Cerebellar nuclear complex (tissue), 1 donor: ENCODE measurements at places on chromosomes 2 and 18.

GRCh38 chr2:233482616-233483015 is 84.0 kb downstream of the USP40 start:
- DNase-seq, result no peak

GRCh38 chr18:37395631-37396030 is 170.0 kb downstream of the CELF4 start:
- DNase-seq, result no peak

DNA sequence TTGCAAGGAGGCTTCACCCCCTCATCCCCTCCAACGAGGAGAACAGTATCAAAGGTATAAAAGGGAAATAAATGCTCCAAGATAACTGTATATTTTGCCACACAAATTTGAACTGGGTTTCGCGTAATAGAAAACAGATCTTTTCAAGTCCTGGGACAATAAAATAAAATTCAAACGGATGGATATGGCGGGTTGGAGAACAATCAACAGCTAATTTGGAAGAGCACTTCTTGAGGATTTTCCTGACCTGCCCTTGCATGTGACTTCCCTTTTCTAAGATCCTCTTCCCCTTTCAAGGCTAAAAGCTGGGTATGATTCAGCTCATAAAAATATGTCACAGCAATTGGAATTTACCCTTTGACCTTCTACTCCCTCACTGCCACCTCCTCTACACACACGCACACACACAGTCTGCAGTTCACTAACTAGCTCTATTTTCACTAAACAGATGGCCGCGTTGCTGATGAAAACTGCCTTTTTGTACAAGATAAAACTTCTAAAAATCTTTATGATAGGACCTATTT is 386.9 kb downstream of the FIGN start:
- DNase-seq, result no peak

GRCh38 chr2:241314226-241315092 is 1.0 kb downstream of the HDLBP start:
- DNase-seq, result no peak

DNA sequence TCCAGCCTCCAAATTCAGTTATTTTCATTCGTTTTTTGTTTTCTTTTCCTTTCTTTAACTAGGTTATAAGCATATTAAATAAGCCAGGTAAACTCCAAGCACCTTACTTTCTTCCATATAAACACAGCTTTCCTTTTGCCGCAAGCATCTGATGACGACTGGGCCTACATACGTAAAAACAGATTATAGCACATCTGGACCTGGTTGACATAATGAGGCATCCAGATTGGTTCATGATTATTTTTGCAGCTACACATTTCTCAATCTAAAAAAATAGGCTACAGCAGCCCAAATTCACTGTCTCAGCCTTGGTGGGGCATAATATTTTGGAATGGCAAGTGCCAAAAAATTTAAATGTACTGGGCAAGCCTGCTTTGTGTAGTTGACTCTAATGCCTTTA is 7.7 kb downstream of the CYP1B1 start:
- no peak for DNase-seq

DNA sequence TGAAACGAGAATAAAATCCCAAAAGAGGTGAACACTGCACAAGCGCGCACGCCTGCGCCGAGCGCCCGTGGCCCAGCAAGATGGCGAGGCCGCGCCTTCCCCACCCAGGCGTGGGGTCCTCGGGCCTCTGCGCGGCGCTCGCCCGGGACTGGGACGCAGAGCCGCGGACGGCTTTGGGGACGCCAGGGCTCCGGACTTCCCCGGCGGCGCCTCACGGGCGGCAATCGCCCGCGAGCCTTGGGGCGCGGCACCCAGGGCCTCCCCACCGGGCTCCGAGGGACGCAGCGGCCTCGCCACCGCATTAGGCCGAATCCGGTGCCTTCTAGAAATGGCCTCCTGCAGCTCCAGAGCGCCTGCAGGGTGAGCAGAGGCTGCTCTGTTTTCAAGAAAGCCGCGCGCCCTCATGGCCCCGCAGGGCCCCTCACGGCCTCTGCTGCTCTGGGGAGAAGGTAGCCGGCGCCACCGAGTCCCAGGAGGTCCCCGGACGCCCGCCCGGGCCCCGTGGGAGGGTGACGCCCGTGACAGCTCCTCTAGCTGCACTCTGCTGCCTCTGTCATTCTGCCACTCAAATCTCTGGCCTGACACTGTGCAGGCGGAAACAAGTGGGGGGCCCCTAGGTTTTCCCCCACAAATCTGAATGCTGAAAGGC is 35.9 kb upstream of the POMC start:
- DNase-seq, result no peak

GRCh38 chr2:18247282-18248110 is 313.0 kb downstream of the RDH14 start:
- no peak for DNase-seq

DNA sequence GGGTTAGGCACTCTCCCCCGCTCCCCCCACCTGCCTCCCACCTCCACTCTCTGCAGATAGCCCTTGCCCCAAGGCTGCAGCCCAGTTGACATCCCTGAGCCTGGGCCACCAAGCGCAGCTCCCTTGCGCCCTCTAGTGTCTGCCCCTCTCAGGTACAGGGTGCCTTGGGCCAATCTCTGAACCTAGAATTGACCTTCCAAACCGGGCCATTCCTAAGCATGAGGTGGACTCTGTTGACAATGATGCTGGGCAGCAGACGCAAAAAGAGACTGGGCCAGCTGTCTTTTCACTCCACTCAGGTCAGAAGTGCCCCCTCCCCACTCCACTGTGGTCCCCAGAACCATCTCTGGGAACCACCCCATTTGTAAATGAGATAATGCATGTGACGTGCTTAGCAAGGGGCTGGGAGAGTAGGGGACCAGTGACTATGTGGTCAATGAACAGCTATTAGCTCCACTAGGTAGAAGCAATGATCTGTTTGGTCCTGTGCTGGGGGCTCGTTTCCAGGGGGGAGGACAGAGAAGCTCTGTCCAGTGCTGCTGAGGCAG is 43.3 kb upstream of the PLB1 start:
- no peak for DNase-seq

- DNase-seq, result no peak
Observed at GRCh38 chr2:128421286-128421685, 102.6 kb upstream of the HS6ST1 start.

GRCh38 chr2:183671233-183671632 is 547.0 kb downstream of the NUP35 start:
- DNase-seq, result no peak

GRCh38 chr2:185255566-185255965 is 483.0 kb upstream of the FSIP2 start:
- no peak for DNase-seq
